AG10803 (cell line): ENCODE measurements at places on chromosomes 4 and X.

GRCh38 chr4:6248394-6248793, 21.3 kb upstream of the WFS1 start:
- no peak for DNase-seq

- DNase-seq, result peak; percentile 10
These were observed 640.6 kb downstream of the SPRY1 start for GRCh38 chr4:124037236-124037635.

GRCh38 chr4:43399726-43400125, 507.2 kb downstream of the GRXCR1 start:
- no peak for DNase-seq

GRCh38 chrX:38805432-38806389, 4.5 kb downstream of the MID1IP1 start:
- peak; percentile 83 for DNase-seq

GRCh38 chr4:52367282-52367830, 291.7 kb downstream of the USP46 start:
- no peak for DNase-seq

GRCh38 chr4:77202491-77202890, 45.5 kb downstream of the CCNG2 start:
- DNase-seq, result no peak

DNA sequence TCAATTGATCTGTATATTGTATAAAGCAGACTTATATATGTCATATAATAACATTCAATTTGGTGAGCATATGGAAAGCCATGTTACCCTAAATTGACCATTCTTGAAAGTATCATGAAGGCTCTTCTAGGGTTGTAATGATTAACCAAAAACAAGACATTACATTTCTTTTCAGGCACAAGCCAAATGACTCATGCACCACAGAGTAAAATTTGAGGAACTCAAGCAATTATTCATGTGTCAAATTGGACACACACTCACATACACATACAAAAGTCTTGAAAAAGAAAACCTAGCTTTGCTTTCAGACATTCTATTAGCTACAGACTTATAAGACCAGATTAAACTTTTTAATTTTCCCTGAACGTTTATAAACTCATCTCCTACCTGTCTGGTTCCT, 146.5 kb upstream of the PCDH18 start:
- peak; percentile 71 for DNase-seq

GRCh38 chrX:104347860-104348259, 93.1 kb upstream of the ESX1 start:
- DNase-seq, result no peak

GRCh38 chrX:68273887-68274286, 159.4 kb downstream of the OPHN1 start:
- DNase-seq, result peak; percentile 13

GRCh38 chrX:19552793-19553192, 37.5 kb upstream of the MAP3K15 start:
- no peak for DNase-seq

- no peak for DNase-seq
These were observed 52.4 kb downstream of the TMPRSS11F start for GRCh38 chr4:68077301-68077700.

DNA sequence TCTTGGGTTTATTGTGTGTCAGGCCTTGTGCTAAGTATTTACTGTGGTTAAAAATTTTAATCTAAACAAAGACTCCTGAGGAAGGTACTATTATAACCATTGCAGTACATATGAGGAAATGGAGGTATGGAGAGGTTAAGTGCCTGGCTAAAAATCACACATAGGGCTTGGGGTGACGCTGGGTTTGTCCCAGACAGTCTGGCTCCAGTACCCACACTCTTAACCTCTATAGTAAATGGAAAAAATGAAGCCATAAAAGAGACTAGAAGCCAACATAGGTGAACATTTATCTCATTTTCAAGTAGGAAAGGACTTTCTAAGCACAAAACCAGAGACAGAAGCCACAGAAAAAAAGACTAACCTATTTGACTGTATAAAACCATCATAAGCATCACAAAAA, 1.9 kb downstream of the FOXP3 start:
- no peak for DNase-seq

- no peak for DNase-seq
These were observed 27.7 kb downstream of the RGS12 start for GRCh38 chr4:3320361-3321023.

DNA sequence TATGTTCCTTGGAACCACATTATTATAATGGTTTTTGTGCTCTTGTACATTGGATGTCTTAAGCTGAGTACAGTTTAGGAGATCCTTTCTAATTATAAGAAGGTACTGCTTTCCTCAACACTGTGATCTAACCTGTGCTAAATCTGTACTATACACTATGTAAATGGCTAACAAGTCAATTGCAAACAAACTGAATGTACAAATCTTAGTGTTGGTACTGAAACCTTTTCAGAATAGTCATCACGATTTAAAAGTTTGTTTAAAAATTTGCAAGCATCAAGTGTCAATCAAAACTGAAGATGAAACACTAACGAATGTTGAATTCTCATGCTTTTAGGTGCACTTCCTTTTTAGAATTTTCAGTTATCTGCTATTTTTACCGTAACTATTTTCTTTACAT, 2090.4 kb upstream of the TENM3 start:
- DNase-seq, result no peak

- peak; percentile 36 for DNase-seq
These were observed 26.7 kb downstream of the SMARCA1 start for GRCh38 chrX:129496625-129497024.

- DNase-seq, result no peak
These were observed 44.4 kb upstream of the STAG2 start for GRCh38 chrX:123917069-123917468.

DNA sequence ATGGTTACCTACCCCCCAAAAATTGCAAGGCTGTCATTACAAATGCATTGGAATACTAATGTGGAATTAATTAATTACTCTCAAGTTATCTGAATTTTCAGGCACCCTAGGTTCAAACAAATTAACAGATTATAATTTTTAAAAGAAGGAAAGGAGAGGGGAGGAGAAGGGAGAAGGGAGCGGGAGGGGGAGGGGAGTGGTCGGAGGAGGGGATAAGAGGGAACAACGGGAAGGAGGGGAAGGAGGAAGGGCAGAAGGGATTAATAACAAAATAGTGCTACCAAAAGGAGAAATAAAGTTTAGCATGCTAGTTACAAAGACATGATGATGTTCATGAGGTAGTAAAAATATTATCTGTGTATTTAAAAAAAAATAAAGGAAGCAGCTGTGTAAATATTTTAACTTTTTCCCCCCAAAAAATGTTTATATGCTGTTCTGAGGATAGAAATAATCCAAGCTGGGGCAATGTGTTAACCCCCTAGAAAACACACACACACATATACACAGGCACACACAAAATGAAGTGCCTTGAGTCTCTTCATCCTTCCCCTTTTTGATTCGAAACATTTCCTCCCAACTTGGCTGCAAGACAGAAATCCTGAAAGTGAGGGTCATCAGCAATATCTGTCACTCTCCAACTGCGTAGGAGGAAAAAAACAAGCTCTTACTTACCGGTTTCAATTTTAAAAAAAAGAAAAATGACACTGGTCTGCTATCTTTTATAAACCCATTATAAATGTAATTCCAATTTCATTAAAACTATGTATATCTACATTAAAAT, 58.8 kb downstream of the PPP3CA start:
- DNase-seq, result no peak

GRCh38 chrX:120140293-120140981, 18.0 kb upstream of the RHOXF2 start:
- no peak for DNase-seq

- DNase-seq, result no peak
These were observed 113.3 kb upstream of the TBC1D9 start for GRCh38 chr4:140869446-140869845.

DNA sequence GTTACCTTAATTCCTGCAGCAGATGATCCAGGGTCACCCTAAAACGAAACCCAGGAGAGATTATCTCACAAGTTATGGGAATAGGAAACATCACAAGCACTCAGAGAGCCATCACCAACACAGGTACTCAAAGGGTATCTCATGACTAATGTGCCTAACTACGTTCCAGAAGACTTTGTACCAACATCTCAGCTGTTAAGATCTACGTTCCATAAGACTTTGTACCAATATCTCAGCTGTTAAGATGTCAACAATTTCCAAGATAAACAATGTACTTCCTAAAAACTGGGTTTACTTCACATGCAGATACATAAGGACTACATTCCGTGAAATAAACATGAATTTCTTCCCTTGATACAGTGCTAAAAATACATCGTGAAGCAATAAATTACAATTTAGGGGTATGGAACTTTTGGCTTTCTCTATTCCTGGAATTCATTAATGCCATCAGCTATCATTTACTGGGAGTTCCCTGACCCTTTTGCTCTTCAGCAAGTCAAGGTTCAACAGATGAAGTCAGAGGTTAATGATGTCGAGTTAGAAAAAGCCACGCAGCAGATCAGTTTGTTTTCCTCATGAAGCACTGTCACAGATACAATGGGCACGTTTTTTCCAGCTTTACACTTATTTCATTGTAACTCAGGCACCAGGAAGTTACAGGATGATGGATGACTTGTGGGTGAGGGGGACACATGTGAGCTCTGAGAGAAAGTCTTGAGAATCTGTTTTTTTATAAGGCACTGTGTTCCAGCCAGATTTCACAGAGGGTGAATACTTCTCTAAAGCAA, 127.0 kb upstream of the ETNPPL start:
- DNase-seq, result peak; percentile 48

- DNase-seq, result no peak
These were observed 258.6 kb downstream of the FAM133A start for GRCh38 chrX:93932471-93933220.

GRCh38 chrX:132364313-132364712, 124.5 kb downstream of the MBNL3 start:
- DNase-seq, result no peak

- DNase-seq, result peak; percentile 21
These were observed 11.9 kb downstream of the RPS6KA3 start for GRCh38 chrX:20254712-20255299.

- no peak for DNase-seq
These were observed at the start of gene ETNPPL for GRCh38 chr4:108762559-108763225. Gene ETNPPL (minus strand): TSS chr4:108763053. CDS start chr4:108762898, 155 bp downstream.

GRCh38 chr4:182593864-182594263, 323.3 kb downstream of the DCTD start:
- DNase-seq, result peak; percentile 26

GRCh38 chrX:17616936-17617335, 120.4 kb upstream of the SCML1 start:
- DNase-seq, result no peak

DNA sequence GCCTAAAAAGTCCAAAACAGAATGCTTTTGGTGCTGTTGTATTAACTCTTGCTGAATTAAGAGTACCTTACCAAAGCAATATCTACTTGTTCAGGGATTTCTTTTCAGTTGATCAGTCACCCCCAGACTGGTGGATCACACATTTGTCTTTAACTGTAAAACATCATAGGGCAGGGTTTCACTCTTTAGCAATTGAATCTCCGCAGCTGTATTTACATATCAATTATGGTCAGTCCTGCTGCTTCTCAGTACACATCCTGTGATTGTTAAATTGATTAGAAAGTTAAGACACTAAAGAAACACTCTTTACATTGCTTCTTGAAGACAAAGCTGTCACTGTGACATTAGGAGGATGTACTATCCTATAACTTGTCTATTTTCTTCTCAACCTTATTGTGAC, 277.1 kb upstream of the ADGRL3 start:
- DNase-seq, result no peak

- DNase-seq, result no peak
These were observed 6.0 kb downstream of the PLP1 start for GRCh38 chrX:103782640-103783039.

- no peak for DNase-seq
These were observed 17.5 kb upstream of the ZNF41 start for GRCh38 chrX:47500554-47500953.

- no peak for DNase-seq
These were observed 26.7 kb upstream of the TEC start for GRCh38 chr4:48296365-48296764.

- peak; percentile 98 for DNase-seq
These were observed 29.6 kb downstream of the TRIM2 start for GRCh38 chr4:153233761-153234371.

DNA sequence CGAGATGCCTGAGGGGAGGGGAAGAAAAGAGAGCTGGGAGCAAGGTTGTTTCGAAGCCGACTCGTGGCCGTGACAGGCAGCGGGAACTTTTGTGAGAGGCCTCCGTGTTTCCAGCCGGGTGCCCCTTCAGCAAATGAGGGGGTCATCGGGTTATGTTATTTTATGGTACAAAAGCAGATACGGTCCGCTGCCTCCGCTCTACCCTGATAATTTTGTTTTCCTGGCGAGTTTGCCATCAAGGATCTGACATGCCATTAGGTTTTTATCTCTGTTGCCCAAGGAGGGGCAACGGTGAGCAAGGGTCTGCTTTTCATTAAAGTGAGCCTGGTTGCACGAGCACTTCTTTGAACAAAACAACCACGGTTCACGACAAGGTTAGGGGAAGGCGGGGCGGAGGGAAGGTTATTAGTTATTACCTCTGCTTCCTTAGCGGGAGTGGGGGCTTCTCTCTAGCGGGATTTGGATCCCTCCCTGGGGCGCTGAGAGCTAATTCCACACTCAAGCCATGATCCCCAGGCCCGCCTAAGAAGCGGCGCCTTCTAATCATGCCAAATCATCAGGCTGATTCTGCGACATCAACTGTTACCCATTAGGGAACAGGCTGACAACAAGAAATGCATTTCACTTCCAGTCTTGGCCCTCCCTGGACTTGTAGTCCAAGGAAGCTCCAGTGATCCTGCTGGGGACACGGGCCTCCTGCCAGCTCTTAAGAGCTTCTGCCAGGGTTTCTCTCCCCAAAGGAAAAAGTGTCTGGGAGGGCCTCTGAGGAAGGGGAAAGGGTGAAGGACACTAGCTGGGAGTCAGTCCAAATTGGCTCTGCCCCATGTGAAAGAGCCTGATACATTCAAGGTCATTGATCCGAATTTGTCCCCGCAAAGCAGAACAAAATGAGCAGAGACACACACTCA, 617.7 kb downstream of the MID1IP1 start:
- no peak for DNase-seq

GRCh38 chr4:67456577-67457196, 88.6 kb downstream of the CENPC start:
- DNase-seq, result no peak

- DNase-seq, result no peak
These were observed 31.1 kb upstream of the CYLC1 start for GRCh38 chrX:83829874-83830273.
